ENCODE measurements at places on chromosomes 7 and 10. TPM values are rescaled to one million over a fixed set of nuclear protein-coding genes. Genes with fewer than 3 reads are reported as not detected.

- no peaks in the 10 kb centered on the region for H3K36me3 ChIP-seq
- H3K4me1 ChIP-seq: no peaks in the 10 kb centered on the region
- H3K4me3 ChIP-seq: no peak overlapping the region
- H3K27me3 ChIP-seq: no peaks in the 10 kb centered on the region
- H3K27ac ChIP-seq: no peak overlapping the region
These were observed 182.1 kb upstream of the CDC14C start for GRCh38 chr7:48742079-48742798.

GRCh38 chr10:35498693-35499092 is 106.4 kb upstream of the GJD4 start:
- H3K4me1 ChIP-seq: peaks cover 23% of the 10 kb centered on the region
- no peak overlapping the region for H3K27ac ChIP-seq
- DNase-seq: no peak
- H3K4me3 ChIP-seq: no peak overlapping the region

DNA sequence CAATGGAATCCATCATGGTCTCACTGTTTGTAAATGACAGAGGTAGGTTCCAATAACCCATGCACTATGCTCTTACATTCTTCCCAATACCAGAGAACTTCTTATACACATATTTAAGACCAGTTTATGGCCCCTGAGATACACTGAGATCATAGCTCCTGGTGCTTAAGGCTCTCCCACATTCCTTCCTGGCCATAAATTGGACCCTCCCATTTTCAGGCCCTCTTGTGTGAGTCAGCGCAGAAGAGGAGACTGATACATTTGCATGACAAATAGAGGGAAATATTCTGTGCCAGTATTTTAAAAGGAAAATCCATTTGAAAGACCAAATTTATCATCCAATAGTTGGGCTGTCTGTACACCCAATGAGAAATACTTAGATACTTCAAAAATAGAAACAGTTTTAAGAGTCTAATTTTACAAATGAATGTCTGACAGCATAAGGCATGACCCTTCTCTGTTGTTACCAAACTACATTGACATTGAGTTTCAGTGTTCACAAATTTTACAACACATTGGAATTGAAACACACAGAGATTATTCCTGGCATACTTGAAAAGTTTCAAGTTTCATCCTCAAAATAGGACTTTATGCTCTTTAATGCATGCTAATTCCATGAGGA is 35.3 kb downstream of the SLC16A9 start:
- H3K27me3 ChIP-seq: no peaks in the 10 kb centered on the region
- H3K4me1 ChIP-seq: no peaks in the 10 kb centered on the region

GRCh38 chr10:127441350-127442219 is 107.5 kb upstream of the NPS start:
- no peaks in the 10 kb centered on the region for H3K27me3 ChIP-seq
- H3K4me3 ChIP-seq: no peak overlapping the region
- no peak for DNase-seq
- no peaks in the 10 kb centered on the region for H3K4me1 ChIP-seq

- H3K4me1 ChIP-seq: peaks cover 3% of the 10 kb centered on the region
- H3K27me3 ChIP-seq: no peaks in the 10 kb centered on the region
- H3K36me3 ChIP-seq: no peaks in the 10 kb centered on the region
- H3K27ac ChIP-seq: no peak overlapping the region
These were observed 165.0 kb upstream of the HDAC9 start for GRCh38 chr7:18330548-18330947.

Gene EIF4H
- 216 TPM for total RNA-seq

DNA sequence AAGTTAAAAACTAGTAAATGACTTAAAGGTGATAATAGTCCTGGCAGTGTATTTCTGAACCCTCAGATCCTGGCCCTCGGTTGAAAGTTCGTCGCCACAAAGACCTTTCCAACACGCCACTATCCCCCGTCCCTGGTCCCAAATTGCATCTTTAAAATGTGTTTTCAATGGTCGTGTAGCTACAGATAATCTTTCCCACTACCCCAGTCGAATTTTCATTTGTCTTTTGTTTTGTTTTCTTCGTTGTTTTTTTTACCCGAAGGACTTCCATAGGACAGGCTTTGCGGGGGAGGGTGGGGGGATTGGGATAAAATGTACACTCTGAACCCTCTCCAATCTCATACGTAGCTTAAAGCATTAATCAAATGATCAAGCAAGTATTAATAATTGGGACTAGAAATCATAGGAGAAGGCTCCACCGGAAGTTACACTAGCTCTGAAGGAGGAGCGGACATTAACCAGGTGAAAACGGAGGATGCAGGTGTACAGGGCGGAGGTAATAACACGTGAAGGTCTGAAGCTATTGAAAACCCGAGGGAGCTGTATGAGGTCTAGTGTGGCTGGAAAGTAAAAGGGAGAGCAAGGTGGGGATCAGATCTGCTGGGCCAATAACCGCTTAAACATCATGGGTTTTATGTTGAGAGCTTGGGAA is 32.8 kb upstream of the PHF14 start:
- DNase-seq: no peak
- peak overlapping the region; percentile 95 for H3K27ac ChIP-seq
- H3K36me3 ChIP-seq: peaks cover 3% of the 10 kb centered on the region
- H3K4me3 ChIP-seq: peak overlapping the region; percentile 65

Gene MAP3K8
- 39.0 TPM for total RNA-seq

Gene CRPPA
- 6.1 TPM for total RNA-seq

GRCh38 chr10:101273330-101273729 is 44.1 kb upstream of the LBX1 start:
- H3K4me1 ChIP-seq: no peaks in the 10 kb centered on the region
- H3K27ac ChIP-seq: no peak overlapping the region
- H3K4me3 ChIP-seq: no peak overlapping the region

Gene TLL2
- total RNA-seq: 8.6 TPM

DNA sequence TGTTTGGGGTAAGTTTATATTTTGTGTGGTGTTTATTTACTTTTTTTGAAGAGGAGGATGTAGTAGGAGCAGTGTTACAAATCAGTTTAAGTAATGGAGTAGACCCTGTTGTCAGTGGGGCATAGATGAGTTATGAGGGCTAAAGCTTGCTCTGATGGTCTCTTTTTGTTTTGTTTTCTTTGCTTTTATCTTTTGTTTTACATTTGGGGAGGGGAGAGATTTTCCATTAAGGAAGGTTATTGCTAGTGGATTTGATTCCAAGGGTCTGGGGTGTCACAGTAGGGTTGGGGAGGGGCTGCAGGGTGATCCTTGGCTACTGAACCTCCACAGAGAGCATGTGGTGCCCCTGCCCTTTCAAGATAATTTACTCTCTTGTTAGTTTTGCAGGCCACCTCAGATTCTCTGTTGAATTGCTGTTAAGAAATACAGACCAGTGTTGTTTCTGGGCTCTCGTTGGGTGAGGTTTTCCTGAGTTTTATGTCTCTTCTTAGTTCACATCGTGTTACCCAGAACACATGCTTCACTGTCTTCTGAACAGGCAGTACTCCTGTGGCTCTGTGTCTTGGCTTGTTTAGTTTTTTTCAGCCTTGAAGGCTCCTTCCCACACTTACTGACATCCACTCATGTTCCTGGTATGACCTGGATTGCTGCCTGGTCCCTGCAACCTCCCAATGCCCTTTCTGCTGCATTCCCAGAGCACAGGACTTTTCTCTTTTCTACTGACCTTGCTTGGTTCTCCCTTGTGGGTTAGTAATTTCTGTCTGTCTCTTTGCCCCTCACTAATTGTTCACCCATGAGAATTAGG is 4.2 kb downstream of the KIFBP start:
- H3K4me3 ChIP-seq: no peak overlapping the region
- H3K27ac ChIP-seq: peak overlapping the region; percentile 59
- DNase-seq: no peak
- no peaks in the 10 kb centered on the region for H3K36me3 ChIP-seq

DNA sequence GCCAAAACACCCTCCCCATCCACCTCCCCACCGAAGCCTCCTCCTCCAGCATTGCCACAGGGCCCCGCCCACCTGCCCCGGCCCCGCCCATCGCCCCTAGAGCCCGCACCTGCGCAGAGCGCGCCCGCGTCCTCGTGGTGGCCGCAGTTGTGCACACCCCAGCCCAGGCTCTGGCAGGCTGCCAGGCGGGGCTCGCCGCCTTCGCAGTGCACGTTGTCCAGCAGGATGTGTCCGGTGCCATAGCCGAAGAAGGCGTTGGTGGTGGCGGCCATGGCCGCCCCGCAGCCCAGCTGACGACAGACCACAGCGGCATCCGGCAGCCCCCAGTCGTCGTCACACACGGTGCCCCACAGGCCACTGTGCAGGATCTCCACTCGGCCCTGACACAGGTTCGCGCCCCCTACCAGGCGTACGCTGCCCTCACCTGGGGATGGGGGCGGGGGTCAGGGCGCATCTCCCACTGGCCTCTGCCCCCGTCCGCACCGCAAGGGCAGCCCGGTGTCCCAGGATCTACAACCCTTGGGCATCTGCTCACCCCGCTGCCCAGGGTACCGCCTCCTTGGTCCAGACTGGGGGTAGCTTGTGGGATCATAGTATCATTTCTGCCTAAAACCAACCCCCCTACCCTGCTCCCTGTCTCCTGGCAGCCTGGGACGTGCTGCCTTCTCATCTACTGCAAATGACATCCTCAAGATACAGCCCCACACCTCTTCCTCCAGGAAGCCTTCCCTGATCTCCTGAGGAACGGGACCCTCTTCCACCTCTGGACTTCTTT is 11.9 kb downstream of the SSC4D start:
- peak overlapping the region; percentile 15 for H3K27ac ChIP-seq
- H3K27me3 ChIP-seq: no peaks in the 10 kb centered on the region
- peaks cover 19% of the 10 kb centered on the region for H3K4me1 ChIP-seq
- H3K36me3 ChIP-seq: no peaks in the 10 kb centered on the region
- peak; percentile 82 for DNase-seq

Gene CDH23
- total RNA-seq: 8.6 TPM

Gene HOXA9
- not detected for total RNA-seq

Gene PPP1R9A
- 24.1 TPM for total RNA-seq

DNA sequence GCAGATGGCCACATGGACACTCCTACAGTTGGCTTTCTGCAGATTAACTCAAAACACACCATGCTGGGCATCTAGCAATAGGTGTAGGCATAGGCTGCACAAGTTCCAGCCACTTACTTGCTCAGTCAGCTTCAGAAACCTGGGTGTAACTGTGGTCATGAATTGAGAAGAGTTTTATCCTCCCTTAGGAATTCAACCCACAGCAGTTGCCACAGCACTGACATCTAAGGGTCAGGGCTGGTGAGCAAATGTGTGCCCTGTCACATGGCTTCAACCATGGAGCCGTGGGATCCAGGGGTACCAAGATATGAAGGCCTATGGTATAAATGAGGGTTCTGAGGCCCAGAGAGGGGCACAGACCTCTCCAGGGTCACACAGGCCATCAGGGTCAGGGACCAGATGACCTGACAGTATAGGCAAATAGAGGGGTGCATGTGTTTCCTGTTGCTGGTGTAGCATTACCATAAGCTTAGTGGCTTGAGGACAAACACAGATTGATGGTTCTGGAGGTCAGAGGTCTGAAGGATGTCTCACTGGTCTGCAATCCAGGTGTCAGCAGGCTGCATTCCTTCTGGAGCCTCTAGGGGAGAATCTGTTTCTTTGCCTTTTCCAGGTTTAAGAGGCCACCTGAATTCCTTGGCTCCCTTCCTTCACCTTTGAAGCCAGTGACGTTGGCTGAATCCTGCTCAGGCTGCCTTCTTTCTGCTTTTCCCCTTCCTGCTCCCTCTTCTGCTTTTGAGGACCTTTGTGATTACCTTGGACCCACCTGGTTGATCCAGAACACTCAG is 24.1 kb downstream of the MINDY4 start:
- H3K4me3 ChIP-seq: no peak overlapping the region
- H3K4me1 ChIP-seq: no peaks in the 10 kb centered on the region
- DNase-seq: no peak
- H3K27ac ChIP-seq: no peak overlapping the region

GRCh38 chr10:97520978-97521761 is 22.4 kb downstream of the UBTD1 start:
- peaks cover 14% of the 10 kb centered on the region for H3K4me1 ChIP-seq
- DNase-seq: no peak
- H3K36me3 ChIP-seq: no peaks in the 10 kb centered on the region
- H3K27me3 ChIP-seq: no peaks in the 10 kb centered on the region
- no peak overlapping the region for H3K27ac ChIP-seq
- H3K4me3 ChIP-seq: no peak overlapping the region

- no peak overlapping the region for H3K4me3 ChIP-seq
- no peaks in the 10 kb centered on the region for H3K27me3 ChIP-seq
- H3K36me3 ChIP-seq: no peaks in the 10 kb centered on the region
- H3K27ac ChIP-seq: no peak overlapping the region
- no peaks in the 10 kb centered on the region for H3K4me1 ChIP-seq
- no peak for DNase-seq
These were observed 108.4 kb upstream of the SEMA3A start for GRCh38 chr7:84302949-84303348.

Gene SLC18A2
- 0.07 TPM for total RNA-seq

- no peaks in the 10 kb centered on the region for H3K36me3 ChIP-seq
- no peak overlapping the region for H3K4me3 ChIP-seq
- no peak for DNase-seq
- no peak overlapping the region for H3K27ac ChIP-seq
- no peaks in the 10 kb centered on the region for H3K27me3 ChIP-seq
These were observed 178.8 kb upstream of the ITGB1 start for GRCh38 chr10:33136781-33137180.

- H3K27me3 ChIP-seq: peaks cover 15% of the 10 kb centered on the region
- H3K36me3 ChIP-seq: no peaks in the 10 kb centered on the region
- no peak for DNase-seq
- peak overlapping the region; percentile 83 for H3K4me3 ChIP-seq
- H3K27ac ChIP-seq: peak overlapping the region; percentile 94
These were observed 1.4 kb downstream of the JCAD start for GRCh38 chr10:30057894-30058556.

DNA sequence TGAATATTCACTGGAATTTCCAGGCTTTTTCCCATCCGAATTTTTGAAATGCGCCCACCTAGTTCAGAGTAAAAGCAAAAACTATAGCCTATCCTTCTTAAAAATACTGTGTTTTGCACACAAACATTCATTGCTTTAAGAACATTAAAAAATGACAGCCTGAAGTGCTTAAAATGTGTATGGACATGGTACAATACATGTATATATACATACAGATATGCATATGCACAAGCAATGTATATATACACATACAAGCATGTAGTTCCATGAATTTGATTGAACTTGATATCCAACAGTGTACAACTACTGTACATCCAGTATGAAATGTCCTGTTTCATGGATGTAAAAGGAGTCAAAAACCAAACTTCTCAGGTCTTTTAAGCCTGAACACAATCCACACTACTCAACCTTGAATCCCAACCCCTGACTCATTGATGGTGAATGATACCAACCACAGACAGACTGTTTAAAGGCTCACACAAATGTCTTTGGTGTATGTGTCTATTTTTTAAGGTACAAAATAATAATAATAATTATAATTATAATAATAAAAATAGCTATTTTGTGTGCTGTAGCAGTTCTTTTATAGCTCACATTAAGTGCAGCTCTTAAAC is 14.8 kb downstream of the INHBA start:
- H3K27ac ChIP-seq: no peak overlapping the region
- no peak for DNase-seq
- no peak overlapping the region for H3K4me3 ChIP-seq
- H3K36me3 ChIP-seq: no peaks in the 10 kb centered on the region
- no peaks in the 10 kb centered on the region for H3K27me3 ChIP-seq
- no peaks in the 10 kb centered on the region for H3K4me1 ChIP-seq

- H3K27ac ChIP-seq: no peak overlapping the region
- no peaks in the 10 kb centered on the region for H3K36me3 ChIP-seq
- DNase-seq: no peak
- H3K4me1 ChIP-seq: no peaks in the 10 kb centered on the region
- H3K27me3 ChIP-seq: no peaks in the 10 kb centered on the region
These were observed 69.3 kb upstream of the PARD3 start for GRCh38 chr10:34884272-34884952.

Gene HGF
- 2.3 TPM for total RNA-seq

Measured in heart left ventricle (tissue), 16 donors.